AG04449 (cell line): ENCODE measurements at places on chromosomes 5 and 9.

- DNase-seq = no peak
These were observed 892 bp downstream of the SMIM32 start for GRCh38 chr5:136192015-136192525.

- DNase-seq = no peak
These were observed 19.0 kb downstream of the ATOX1 start for GRCh38 chr5:151739395-151739794.

GRCh38 chr5:67976891-67977601 lies 238.5 kb upstream of the PIK3R1 start:
- DNase-seq = no peak

GRCh38 chr9:27430750-27431535 lies 93.1 kb upstream of the IFNK start:
- no peak for DNase-seq

DNA sequence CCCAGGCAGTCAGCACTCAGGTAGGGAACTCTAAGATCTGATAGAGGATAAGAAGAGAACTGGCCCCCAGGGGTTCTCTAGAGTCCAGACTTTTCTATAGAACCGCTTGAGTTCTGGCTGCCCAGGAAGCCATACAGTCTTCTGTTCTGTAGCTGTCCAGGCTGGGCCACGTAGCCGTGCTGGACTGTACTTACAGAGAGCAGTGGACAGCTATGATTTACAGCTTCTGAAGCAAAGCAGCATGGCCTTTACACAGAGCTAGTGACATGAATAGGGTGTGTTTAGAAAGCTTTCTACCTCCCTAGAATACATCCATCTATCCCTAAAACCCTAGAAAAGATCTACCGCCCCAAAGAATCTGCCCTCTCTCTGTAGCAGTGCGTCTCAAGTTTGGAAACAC lies 57.2 kb downstream of the ACO1 start:
- no peak for DNase-seq

DNA sequence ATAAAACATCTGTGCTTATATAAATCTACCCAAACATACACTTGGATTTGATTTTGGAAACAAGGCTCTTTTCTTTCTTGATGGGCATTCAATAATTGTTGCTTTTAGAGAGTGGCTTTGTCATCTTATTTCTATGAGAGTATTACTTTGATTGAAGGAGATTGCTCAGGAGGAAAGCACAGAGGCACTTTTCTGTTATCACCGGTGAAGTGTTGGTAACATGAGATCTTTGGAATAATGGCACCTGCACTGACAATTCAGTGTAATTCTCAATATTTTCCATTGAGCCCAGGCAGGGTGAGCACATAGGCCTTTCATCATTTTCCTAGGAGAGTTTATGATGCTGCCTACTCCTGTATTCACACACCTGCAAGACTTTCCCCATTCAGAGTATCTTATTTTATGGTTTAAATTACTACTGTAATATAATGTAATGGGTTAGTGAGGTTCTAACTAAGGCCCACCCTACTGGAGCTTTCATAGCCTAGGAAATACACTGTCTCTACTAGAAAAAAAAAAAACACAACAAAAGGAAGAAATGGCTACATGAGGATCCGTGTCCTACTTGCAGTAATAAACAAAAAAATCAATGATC lies 244.3 kb downstream of the DENND1A start:
- no peak for DNase-seq

DNA sequence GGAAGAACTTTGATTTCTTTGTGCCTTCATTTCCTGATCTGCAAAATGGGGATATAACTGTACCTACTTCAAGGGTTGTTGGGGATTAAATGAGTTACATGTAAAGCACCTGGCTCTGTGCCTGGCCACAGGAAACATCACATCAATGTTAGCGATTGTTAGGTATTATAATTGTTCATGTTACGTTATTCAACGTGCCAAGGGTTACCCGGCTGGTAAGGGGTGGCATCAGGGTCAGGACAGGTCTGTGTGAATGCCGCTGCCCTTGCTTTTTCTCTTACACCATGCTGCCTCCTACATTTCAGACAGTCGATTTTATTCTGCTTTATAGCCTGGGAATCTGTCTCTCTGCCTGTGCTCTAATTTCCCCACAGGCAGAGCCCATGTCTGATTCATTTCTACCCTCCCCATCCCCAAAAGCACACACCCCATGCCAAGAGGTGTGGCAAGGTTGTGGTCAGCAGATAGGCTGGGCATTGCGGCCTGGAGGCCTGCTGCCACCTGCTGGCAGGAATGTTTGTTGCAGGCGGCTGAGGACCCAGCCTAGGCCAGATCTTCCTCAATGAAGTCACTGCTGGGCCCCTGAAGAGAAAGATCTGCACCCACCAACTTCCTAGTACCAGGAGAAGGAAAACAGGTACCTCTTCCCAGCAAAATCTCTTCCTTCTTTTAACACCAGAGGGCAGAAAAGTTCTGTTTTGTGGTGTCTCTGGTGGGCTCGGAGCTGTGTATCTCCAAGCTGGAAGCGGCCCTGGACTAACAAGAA lies 5.3 kb downstream of the ANKS6 start:
- peak; percentile 88 for DNase-seq

GRCh38 chr9:128383007-128383753 lies 12.0 kb downstream of the URM1 start:
- no peak for DNase-seq

GRCh38 chr5:9513827-9514226 lies 32.0 kb downstream of the SEMA5A start:
- DNase-seq = no peak

GRCh38 chr9:36192196-36192595 lies 1.5 kb downstream of the CLTA start:
- DNase-seq = no peak

GRCh38 chr9:129071526-129072126 lies 9.3 kb upstream of the DOLPP1 start:
- DNase-seq = no peak

DNA sequence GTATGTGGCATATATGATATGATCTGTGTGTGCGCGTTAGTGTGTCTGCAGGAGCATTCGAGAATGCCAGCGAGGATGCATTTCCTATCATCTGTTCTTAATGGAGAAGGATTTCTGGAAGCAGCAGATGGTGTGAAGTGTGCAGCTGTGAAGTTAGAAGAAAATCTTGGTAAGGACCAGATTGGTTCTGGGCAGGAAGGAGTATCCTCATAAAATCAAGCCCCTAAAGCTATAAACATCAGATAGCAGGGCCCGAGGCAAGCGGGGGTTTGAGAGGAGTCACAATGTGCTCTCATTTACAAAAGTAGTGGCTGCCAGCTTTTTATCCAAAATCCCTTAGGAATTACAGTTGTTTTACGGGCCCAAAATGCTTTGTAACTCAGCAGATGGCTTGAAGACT lies 40.0 kb downstream of the DAPK1 start:
- no peak for DNase-seq

GRCh38 chr9:134258828-134259546 lies 67.3 kb upstream of the RXRA start:
- DNase-seq = no peak

DNA sequence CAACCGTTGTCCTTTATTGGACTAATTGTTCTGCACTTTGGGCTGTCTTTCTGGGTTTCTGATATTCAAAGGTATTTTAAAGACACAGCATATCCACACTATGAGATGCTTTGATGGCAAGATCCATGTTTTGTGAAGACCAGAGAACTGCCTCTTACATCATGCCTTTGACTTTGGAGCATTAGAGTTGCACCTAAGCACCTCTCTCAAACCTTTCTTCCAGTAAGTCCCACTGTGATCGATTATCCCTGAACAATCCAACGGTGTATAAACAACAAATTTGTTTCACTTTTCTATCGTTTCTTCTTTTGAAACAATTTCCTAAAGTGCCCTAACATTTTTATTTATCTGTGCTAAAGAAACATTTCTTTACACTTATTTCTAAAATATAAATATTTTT lies 144.4 kb downstream of the KCTD16 start:
- no peak for DNase-seq

- no peak for DNase-seq
These were observed 178.0 kb downstream of the GAPVD1 start for GRCh38 chr9:125439434-125440272.

- no peak for DNase-seq
These were observed 68.4 kb downstream of the COL27A1 start for GRCh38 chr9:114223564-114224246.

- no peak for DNase-seq
These were observed 21.5 kb downstream of the TNFSF8 start for GRCh38 chr9:114908805-114909448.

DNA sequence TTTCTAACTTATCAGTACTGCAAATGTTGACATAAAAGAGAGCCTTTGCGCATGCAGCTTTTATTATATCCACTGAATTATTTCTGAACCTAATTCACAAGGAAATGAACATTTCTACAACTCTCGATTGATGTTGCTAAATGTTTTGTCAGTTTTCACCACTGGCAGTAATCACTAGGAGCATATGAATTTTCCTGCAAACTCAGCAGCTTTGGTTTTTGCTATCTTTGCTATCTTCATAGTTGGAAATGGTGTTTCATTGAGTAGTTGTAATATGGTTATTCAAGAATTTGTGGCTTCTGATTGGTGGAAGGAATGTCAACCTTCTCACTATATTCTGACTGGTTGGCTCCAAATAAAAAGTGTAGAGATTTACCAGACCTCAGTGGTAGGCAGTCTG lies 8.9 kb upstream of the SHC3 start:
- no peak for DNase-seq

- DNase-seq = no peak
These were observed 9.1 kb upstream of the GPSM1 start for GRCh38 chr9:136318111-136318775.

DNA sequence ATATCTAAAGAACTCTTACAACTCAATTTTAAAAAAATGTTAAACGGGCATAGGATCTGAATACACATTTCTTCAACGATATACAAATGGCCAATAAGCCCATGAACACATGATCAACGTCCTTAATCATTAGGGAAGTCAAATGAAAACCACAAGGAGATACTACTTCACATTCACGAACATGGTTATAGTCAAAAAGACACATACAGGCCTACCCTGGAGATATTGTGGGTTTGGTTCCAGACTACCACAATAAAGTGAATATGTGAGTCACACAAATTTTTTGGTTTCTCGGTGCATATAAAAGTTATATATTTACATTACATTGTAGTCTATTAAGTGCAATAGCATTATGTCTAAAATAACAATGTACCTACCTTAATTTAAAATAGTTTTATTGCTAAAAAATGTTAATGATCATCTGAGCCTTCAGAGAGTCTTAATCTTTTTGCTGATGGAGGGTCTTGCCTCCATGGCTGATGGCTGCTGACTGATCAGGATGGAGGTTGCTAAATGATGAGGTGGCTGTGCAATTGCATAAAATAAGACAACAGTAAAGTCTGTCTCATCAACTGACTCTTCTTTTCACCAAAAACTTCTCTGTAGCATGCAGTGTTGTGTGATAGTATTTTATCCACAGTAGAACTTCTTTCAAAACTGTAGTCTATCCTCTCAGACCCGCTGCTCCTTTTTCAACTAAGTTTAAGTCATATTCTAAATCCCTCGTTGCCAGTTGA lies 15.1 kb downstream of the AK3 start:
- DNase-seq = no peak

DNA sequence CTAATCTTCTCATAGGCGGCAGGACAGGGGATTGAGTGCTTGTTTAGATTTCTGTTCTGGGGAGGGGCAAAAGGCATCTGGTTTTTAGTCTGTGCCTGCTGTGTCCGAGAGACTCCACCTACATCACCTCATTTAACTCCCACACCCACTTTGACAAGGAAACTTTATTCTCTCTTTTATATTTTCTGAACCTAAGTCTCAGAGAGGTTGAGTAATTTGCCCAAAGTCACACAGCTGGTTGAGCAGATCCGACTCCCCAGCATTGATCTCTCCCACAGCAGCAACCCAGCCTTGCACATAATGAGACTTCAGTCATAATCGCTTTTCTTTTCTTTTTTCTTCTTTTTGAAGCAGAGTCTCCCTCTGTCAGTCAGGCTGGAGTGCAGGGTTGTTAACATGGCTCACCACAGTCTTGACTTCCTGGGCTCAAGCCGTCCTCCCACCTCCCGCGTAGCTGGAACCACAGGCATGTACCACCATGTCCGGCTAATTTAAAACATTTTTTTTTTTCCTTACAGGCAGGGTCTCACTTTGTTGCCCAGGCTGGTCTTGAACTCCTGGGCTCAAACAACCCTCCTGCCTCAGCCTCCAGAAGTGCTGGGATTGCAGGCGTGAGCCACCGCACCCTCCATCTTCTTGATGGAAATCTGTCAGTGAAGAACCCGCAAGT lies 36.5 kb upstream of the ANKRD33B start:
- DNase-seq = no peak

DNA sequence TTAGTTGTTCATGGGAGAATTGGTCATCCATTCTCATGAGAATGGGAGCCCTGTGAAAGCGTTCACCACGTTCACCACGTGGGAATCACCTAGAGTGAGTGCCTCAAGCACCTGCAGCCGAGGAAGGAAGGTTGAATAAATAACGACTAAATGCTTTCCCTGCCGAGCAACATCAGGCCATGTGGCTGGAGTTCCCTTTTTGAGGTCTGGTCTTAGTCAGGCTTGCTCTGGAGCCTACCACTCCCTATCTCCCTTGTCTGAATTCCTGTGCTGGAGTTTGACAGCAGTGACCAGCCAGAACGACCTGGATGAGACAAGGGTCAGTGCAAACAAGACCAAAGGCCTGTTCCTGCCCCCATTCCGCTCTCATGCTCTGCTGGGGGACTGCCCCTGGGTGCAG lies 28.5 kb downstream of the KCNMB1 start:
- no peak for DNase-seq

DNA sequence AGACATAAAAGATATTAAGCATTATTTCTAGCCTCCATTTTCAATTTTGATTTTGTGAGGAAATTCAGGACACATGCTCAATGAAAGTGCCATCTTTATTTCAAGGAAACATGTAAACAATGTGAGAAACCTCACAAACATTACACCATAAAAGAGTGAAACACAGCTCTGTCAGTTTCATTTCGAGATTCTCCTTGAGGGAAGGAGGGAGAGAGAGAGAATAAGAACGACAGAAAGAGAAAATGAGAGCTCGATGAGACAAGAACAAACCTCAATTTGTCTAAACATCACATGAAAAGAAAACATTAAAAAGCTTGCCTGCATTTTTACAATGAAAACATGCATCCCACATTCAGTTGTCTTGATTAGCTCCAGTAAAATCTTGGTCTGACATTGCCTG lies 553.5 kb upstream of the MEF2C start:
- DNase-seq = no peak

- DNase-seq = peak; percentile 38
These were observed 27.0 kb upstream of the ERGIC1 start for GRCh38 chr5:172806897-172807672.

DNA sequence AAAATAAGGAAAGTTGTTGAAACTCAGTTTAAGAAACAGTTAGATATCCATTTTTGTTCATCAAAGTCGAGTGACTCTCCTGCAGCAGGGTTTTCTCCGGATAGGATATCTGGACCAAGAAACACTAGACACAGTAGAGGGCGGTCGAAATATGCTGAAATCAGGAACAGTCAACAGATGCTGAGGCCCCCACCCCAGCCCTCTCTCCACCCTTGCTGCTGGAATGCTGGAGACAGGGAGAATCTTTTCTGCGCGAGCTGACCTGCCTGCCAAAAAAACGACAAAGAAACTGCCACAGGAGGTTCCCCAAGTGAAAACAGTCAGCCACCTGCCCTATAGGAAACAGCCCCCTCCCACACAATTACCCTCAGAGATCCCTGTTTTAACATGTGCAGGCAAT lies 4.3 kb upstream of the IL13 start:
- DNase-seq = no peak

GRCh38 chr5:123512611-123513461 lies 859 bp downstream of the CSNK1G3 start:
- DNase-seq = no peak
